ENCODE measurements at places on chromosomes 3 and 15.
A peak's percentile ranks its signal among the peaks of the same experiment; 100 is the strongest.

DNA sequence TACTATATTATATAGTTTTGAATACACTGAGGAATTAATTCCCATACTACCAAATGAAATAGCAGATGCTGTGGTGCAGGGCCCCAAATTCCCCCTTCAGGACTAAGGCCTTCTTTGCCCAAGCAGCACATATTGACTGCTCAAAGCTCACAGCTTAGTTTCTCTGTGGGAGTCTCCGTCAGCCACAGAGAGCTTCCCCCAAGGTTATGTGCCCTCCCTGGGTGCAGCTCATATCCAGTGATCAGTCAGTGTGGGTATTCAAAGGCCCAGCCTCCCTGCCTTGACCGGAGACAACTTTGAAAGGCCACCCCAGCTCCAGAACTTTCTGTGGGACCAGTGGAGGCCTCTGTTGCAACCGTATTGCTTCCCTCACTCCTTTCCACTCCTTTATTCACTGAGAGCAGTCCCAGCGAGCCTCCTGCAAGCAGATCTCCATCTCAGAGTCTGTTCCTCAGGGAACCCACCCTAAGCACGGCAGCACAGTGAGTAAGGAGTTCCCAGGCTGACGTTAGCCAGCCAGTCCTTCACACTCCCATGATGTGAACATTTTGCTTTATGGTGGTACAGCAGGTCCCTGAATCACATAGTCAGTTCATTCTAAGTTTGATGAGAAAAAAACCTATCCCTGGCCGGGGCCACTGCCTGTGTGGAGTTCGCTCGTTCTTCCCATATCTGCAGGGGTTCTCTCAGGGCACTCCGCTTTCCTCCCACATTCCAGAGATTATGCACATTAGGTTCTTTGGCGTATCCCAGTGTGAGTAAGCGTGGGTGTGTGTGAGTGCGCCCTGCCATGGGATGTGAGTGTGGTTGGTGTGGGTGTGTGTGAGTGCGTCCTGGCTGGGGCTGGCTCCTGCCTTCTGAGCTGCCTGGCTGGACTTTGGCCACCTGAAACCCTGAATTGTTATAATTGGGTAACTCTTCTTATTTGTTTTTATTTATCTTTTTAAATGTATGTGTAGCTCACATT is 64.4 kb upstream of the PPARG start:
- no peak for DNase-seq

DNA sequence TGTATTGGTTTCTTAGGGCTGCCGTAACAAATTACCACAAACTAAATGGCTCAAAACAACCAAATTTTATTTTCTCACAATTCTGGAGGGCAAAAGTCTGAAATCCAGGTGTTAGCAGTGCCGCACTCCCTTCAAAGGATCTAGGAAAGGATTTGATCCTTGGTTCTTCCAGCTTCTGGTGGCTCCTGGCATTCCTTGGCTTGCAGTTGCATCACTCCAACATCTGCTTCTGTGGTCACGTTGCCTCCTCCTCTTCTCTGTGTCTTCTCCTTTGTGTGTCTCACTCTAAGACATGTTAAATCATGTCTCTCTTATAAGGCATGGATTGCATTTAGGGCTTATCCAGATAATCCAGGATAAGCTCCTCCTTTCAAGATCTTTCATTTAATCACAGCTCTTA is 262.2 kb downstream of the MEX3B start:
- no peak for DNase-seq

DNA sequence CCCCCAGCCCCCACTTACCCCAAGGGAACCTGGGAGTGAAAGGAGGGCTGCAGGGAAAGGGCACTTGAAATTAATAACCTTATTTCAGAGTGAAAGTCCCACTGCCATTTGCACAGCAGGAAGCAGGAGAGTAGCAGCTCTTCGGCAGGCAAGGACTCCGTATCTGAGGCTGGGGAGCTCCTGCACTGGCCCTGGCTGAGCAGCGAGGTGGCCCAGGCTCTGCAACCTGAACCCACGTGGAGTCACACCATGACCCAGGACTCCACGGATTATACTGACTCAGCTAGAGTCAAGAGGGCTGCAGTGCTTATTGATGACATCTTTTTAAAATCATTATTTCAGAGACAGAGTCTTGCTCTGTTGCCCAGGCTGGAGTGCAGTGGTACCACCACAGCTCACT is 214.5 kb downstream of the XXYLT1 start:
- DNase-seq: no peak

- DNase-seq: no peak
Measured at GRCh38 chr3:65412588-65412987, 626.1 kb downstream of the MAGI1 start.

GRCh38 chr15:48695088-48695826 is 49.7 kb upstream of the FBN1 start:
- DNase-seq: no peak

DNA sequence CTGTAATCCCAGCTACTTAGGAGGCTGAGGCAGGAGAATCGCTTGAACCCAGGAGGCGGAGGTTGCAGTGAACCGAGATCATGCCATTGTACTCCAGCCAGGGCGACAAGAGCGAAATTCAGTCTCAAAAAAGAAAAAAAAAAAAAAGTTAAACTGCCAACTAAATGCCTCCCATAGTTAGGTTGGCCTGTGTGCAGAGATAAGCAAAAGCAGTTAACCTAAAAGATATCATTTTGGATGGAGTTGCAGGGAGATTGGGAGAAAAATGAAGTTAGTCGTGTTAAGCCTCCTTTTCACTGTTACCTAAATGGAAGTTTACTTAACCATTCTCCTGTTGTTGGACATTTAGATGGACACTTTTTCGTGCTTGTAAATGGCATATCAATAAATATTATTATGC is 11.4 kb upstream of the FETUB start:
- no peak for DNase-seq

- DNase-seq: no peak
Measured at GRCh38 chr3:159250961-159251360, 449.1 kb downstream of the MFSD1 start.

- no peak for DNase-seq
Measured at GRCh38 chr3:67524046-67524445, 130.4 kb downstream of the SUCLG2 start.

DNA sequence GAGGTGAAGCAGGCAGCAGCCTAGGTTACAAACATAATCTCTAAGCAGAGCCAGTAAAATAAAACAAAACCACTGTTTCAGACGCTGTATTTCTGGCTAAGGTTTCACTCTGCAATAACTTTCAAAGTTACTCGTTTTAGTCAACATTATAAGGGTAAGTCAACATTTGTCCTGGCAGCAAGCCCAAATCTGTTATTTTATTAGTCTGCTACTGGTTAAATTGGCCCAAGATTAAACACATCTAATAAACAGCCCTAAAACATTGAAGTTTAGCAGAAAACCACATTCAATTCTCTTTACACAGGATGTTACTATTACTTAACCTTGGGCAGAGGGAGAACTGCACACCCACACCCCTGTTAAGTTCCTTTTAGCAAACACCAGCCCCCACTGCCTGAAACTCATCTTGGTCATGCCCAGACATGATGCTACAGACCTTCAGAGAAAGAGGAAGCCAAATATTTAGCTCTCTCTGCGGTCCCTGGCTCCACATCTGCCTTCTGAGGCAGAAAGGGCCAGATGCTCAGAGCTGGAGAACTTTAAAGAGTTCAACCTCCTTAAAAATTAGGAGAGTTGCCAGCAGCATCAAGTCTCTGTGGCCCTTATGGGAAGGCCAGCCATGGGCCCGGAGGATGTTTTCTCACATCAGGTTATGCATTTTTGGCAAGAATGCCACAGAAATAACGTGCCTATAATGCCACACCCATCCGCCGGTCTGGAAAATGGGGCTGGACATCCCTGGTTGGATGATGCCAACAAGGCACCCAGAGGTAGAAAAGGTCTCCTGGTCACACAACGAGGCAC is 17.9 kb downstream of the ARHGEF3 start:
- DNase-seq: peak; percentile 99

- no peak for DNase-seq
Measured at GRCh38 chr3:171329746-171330145, 130.5 kb downstream of the TNIK start.

DNA sequence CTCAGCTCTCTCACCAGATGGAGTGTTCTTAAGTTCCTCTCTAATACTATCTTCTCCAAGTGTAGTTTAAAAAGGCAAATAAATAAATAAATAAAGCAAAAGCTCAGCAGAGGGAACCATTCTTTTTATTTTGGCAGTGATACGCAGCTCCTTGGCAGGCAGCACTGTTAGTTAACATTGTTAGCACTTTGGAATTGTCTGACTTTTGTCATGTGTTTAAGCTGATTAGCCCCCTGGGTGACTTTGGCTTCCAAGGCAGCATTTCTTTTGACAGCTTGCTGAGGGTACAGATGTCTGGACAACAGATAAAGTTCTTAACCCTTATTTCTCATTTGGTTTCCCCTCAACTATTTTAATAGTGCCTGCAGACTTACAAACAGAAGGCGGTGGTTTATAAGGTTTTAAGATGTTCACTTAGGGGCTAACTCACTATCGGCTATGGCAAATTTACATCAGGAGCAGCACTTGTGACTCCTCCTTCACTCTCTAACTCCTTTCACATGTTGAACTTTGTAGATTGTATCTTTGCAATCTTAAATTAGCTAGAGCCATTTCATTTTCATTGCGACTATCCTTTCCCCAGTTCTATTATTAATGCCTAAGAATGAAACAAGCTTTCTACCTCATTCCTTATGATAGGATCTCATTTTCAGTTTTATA is 213.4 kb downstream of the ZBBX start:
- no peak for DNase-seq

GRCh38 chr3:141409940-141410241 is 41.6 kb downstream of the ZBTB38 start:
- DNase-seq: no peak

GRCh38 chr15:91694831-91695210 is 158.7 kb upstream of the SLCO3A1 start:
- no peak for DNase-seq

GRCh38 chr3:178100908-178101307 is 435.3 kb upstream of the KCNMB2 start:
- DNase-seq: no peak

GRCh38 chr15:100247228-100248225 is 94.2 kb downstream of the ADAMTS17 start:
- no peak for DNase-seq

GRCh38 chr3:107258300-107258699 is 118.9 kb upstream of the CCDC54 start:
- DNase-seq: no peak

- DNase-seq: no peak
Measured at GRCh38 chr3:192802957-192803899, 75.9 kb upstream of the FGF12 start.

DNA sequence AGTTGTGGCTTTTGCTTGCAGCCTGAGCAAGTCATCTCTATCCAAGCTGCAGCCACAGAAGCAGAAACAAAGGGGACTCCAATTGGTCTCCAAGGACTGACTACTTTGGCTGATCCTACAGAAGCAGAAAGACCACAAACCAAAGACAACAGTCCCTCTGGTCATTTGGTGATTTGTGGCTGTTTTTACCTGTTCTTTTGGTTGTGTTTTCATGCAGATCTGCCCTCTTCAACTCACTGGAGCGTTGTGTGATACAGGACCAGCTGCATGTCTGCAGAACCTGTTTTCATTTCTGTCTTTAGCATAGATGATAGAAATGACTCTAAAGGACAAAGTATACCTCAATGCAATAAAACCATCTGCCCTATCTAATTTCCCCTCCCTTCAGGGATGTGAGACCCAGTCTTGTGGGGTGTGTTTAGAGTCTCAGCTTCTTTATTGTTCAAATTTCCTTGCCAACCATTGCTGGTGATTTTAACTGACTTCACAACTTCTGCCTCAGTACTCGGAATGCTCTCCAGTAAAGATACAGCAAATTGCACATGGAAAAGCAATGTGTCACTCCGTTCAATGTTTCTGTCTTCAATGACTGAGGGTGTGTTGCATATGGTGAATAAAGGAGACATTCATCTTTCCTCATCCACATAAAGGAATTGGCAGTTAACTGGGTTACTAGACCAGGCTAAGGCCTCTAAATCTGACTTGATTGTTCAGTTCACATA is 48.9 kb upstream of the SLC7A14 start:
- DNase-seq: no peak

GRCh38 chr3:20095470-20095869 is 55.2 kb downstream of the KAT2B start:
- no peak for DNase-seq

DNA sequence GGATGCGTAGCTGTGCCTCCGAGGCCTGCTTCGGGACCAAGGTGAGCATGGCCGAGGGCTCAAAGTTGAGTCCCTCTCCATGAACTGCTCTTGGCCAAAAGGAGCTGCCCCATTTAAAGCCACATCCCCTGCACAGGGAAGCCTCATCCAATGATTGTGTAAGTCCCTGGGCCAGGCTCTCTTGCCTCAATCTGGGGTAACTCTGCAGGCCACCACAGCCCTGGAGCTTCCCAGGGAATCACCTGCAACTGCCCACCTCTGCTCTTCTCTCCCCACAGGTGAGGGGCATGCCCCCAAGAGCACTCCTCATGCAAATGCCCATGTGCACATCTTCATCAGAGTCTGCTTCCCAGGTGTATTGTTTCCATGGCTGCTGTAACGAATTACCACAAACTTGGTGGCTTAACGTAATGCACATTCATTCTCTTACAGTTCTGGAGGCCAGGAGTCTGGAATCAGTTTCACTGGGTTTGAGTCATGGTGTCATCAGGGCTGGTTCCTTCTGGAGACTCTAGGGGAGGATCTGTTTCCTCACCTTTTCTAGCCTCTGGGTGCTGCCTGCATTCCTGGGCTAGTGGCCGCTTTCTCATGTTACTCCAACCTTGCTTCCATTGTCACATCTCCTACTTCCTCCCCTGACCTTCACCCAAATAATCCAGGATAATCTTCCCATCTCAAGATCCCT is 25.0 kb upstream of the LOXL1 start:
- DNase-seq: no peak

Measured in bone marrow (tissue), 2 donors.